T-cell (primary cell): ENCODE measurements at places on chromosomes 6 and 20.

- H3K36me3 ChIP-seq = no peaks in the 10 kb centered on the region
- no peak overlapping the region for H3K27ac ChIP-seq
These were observed 32.0 kb downstream of the ARHGAP40 start for GRCh38 chr20:38633577-38634093.

GRCh38 chr6:14232889-14233288 is 115.3 kb downstream of the CD83 start:
- peaks cover 8% of the 10 kb centered on the region for H3K27me3 ChIP-seq
- H3K36me3 ChIP-seq = no peaks in the 10 kb centered on the region
- H3K4me1 ChIP-seq = peaks cover 6% of the 10 kb centered on the region
- DNase-seq = no peak
- no peak overlapping the region for H3K4me3 ChIP-seq

DNA sequence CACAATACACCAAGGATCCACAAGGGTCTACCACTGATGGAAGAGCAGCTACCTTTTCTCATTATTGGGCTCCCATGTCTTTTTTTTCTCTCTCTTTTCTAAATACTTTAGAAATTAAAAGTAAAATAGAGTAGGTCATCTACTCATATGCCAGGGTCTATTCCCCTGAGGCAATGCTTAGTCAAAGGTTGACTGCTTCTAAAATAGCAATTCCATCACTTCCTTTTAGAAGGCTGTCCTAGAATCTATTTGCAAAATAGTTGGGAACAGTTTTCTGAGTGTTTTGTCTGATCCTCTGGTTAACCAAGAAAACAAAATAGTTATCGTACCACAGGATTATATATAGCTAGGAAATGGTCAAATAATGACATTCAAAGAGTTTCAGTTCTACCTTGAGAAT is 174.1 kb downstream of the COL21A1 start:
- no peak overlapping the region for H3K27ac ChIP-seq
- H3K27me3 ChIP-seq = no peaks in the 10 kb centered on the region

DNA sequence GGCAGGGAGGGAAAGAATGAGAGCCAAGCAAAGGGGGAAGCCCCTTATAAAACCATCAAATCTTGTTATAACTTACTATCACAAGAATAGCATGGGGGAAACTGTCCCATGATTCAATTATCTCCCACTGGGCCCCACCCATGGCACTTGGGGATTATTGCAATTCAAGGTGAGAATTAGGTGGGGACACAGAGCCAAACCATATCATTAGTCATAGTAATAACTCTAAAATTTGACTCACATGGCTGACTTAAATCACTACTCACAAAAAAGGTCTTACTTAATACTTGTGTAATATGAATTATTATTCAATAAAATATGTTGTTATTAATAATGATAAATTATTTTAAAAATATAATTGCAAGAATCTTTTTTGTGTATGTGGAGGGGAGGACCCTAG is 178.1 kb upstream of the TCF21 start:
- no peak overlapping the region for H3K27ac ChIP-seq
- no peak for DNase-seq
- no peaks in the 10 kb centered on the region for H3K4me1 ChIP-seq
- H3K36me3 ChIP-seq = no peaks in the 10 kb centered on the region
- no peak overlapping the region for H3K4me3 ChIP-seq

DNA sequence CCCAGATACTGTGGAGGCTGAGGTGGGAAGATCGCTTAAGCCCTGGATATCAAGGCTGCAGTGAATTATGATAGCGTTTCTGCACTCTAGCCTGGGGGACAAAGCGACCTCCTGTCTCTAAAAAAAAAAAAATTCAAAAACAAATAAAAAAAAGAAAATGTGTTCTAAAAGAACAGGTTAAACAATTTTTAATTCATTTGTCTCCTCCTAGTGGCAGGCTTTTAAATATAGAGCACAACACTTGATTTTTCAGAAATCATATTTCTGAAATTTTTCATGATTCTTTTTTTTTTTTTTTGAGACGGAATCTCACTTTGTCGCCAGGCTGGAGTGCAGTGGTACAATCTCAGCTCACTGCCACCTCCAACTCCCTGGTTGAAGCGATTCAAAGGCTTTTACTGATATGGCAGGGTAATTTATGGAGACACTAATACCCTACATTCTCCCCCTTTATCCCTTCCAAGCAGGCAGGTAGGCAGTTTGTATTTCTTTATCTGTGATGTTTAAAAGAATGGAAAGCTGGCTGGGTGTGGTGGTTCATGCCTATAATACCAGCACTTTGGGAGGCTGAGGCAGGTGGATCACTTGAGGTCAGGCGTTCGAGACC is 8.7 kb upstream of the GTF3C6 start:
- DNase-seq = no peak
- H3K27ac ChIP-seq = no peak overlapping the region
- no peak overlapping the region for H3K4me3 ChIP-seq

DNA sequence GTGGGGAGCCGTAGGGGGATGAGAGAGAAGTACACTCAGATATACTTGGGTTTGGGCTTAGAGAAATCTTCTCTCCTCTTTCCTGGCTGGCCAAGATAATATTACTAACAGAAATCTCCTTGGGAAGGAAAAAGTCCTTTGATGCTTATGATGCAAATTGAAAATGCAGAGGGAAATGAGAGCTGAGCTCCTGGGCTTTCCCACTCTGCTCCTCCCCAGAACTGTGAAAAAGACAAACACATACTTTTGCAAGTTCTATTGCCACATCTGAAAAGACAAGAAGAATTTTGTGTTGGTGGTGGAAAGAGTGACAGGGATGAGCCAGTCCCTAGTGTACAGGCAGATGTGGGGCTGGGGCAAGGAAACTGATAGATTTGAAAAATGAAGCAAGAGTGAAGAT is 185.9 kb downstream of the ANKRD60 start:
- no peak for DNase-seq
- H3K27ac ChIP-seq = no peak overlapping the region
- no peaks in the 10 kb centered on the region for H3K4me1 ChIP-seq
- H3K36me3 ChIP-seq = no peaks in the 10 kb centered on the region
- peaks cover 34% of the 10 kb centered on the region for H3K27me3 ChIP-seq
- no peak overlapping the region for H3K4me3 ChIP-seq

- H3K36me3 ChIP-seq = no peaks in the 10 kb centered on the region
- no peak for DNase-seq
These were observed 637.4 kb downstream of the CD109 start for GRCh38 chr6:74333406-74333805.

DNA sequence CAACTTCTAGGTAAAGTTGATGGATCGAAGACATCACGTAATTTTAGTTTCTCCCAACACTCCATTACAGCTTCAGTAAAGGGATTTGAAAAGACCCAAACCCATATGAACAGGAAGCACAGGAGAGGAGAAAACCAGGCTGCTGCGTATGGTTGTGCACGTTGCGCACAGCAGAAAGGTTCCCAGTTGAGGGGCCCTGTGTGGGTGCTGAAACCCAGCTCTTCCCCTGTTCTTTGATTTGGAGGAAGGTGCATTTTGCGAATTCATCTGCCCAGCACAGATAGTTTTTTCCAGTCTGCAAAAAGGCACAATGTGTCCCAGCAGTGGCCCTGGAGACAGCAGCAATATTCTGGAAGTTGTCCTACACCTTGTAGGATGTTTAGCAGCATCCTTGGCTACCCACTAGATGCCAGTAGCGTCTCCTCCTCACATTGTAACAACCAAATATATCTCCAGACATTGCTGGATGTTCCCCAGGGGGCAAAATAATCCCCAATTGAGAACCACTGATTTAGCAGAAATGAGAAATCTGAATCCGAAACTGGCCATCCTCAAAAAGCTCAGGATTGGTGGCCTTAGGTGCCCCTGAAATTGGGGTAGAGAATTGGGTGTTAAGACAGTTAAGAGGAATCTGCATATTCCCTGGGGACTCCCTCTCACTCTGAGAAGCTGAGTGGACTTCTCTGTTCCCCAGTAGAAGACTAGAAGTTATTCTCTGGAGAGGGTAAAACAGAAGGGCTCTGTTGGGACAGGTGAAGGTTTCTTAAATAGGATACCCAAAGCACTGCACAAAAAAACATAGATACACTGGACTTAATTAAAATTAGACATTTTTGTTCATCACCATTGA is 12.2 kb downstream of the SUN5 start:
- no peak for DNase-seq
- H3K27me3 ChIP-seq = no peaks in the 10 kb centered on the region
- peaks cover 19% of the 10 kb centered on the region for H3K4me1 ChIP-seq
- no peak overlapping the region for H3K27ac ChIP-seq

- no peak overlapping the region for H3K27ac ChIP-seq
- peaks cover 13% of the 10 kb centered on the region for H3K4me1 ChIP-seq
- H3K27me3 ChIP-seq = no peaks in the 10 kb centered on the region
- H3K36me3 ChIP-seq = no peaks in the 10 kb centered on the region
These were observed 4.9 kb upstream of the DEK start for GRCh38 chr6:18269253-18269652.

DNA sequence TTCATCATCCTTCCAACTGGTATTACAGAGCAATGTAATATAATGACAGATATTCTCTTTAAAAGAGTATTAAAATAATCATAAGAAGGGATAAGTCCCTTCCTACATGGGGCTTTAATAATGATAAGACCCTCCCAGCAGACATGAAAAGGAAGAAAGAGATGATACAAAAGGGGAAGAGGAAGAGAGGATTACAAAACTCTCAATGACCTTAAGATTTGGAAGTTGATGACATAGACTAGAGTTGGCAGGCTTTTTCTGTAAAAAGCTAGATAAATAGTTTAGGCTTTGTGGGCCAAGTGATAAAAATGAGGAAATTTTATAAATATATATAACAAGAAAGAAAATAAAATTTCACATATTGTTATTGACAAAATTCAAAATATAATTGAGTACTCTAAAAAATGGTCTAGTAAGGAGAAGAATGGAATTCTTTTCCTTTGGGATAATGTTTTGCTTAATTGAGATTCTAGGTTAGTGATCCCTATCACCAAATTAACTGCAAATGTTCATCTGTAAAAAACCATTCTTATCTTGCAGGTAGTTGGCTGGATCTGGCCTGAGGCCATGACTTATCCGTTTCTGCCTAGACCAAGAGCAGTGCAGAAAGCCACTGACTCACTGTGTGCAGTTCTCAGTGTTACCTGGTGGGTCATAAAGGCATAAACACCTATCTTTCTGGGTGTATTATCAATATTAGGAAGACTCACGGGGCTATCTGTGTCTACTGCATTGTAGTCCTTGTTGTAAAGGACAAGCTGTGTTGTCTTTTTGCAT is 11.0 kb downstream of the RIPOR2 start:
- H3K4me3 ChIP-seq = no peak overlapping the region
- H3K27ac ChIP-seq = peak overlapping the region; percentile 27
- peaks cover 56% of the 10 kb centered on the region for H3K36me3 ChIP-seq
- peaks cover 72% of the 10 kb centered on the region for H3K4me1 ChIP-seq

DNA sequence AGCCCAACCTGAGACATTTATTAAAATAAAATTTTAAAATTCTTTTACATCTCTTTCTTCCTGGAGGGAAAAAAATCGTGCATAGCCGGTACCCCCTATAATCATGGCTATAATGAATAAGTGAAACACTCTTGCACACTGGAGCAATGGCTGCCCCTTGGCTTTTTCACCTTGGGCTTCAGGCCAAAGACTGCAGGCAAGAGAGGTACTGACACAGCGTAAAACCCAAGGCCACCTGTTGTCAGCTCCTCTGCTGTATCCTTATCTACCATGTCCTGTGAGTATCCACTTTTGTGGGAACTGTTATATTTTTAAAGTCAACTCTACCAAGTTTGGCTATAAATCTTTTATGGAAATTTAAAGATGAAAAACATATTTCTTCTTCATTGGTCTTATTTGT is 23.0 kb upstream of the LY86 start:
- no peaks in the 10 kb centered on the region for H3K36me3 ChIP-seq
- H3K4me1 ChIP-seq = no peaks in the 10 kb centered on the region
- no peak overlapping the region for H3K4me3 ChIP-seq
- peaks cover 4% of the 10 kb centered on the region for H3K27me3 ChIP-seq
- no peak for DNase-seq

- H3K4me1 ChIP-seq = no peaks in the 10 kb centered on the region
- no peaks in the 10 kb centered on the region for H3K36me3 ChIP-seq
- H3K27me3 ChIP-seq = no peaks in the 10 kb centered on the region
- no peak for DNase-seq
- H3K27ac ChIP-seq = no peak overlapping the region
- H3K4me3 ChIP-seq = no peak overlapping the region
These were observed 350.4 kb downstream of the TENT5A start for GRCh38 chr6:81401970-81402690.

DNA sequence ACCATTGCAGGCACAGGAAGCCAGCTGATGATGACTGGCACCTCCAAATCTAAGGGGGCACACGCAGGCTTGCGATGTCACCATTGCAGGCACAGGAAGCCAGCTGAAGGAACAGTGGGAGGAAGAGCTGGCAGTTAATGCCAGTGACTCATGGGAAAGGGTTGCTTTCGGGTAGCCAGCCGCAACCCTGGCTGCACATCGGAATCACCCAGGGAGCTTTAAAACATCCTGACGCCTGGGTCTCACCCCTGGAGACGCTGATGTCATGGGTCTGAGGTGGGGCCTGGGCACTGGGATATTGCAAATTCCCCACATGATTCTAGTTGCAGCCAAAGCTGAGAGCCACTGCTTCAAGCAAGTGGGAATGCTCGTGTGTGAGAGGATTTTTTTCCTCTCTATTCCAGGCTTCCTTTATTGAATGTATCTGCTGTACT is 16.1 kb upstream of the CCN6 start:
- H3K4me1 ChIP-seq = peaks cover 35% of the 10 kb centered on the region
- H3K36me3 ChIP-seq = no peaks in the 10 kb centered on the region
- H3K4me3 ChIP-seq = no peak overlapping the region
- no peak overlapping the region for H3K27ac ChIP-seq
- H3K27me3 ChIP-seq = no peaks in the 10 kb centered on the region
- DNase-seq = no peak

- H3K36me3 ChIP-seq = no peaks in the 10 kb centered on the region
- H3K4me1 ChIP-seq = no peaks in the 10 kb centered on the region
- no peak overlapping the region for H3K4me3 ChIP-seq
- no peaks in the 10 kb centered on the region for H3K27me3 ChIP-seq
These were observed 254.6 kb downstream of the LY86 start for GRCh38 chr6:6843057-6843627.

GRCh38 chr6:56079751-56080540 is 167.4 kb downstream of the COL21A1 start:
- no peaks in the 10 kb centered on the region for H3K36me3 ChIP-seq
- H3K27me3 ChIP-seq = no peaks in the 10 kb centered on the region
- H3K27ac ChIP-seq = no peak overlapping the region
- DNase-seq = no peak
- H3K4me3 ChIP-seq = no peak overlapping the region

GRCh38 chr6:131013495-131013894 is 49.5 kb downstream of the EPB41L2 start:
- H3K4me3 ChIP-seq = no peak overlapping the region
- H3K36me3 ChIP-seq = no peaks in the 10 kb centered on the region
- no peaks in the 10 kb centered on the region for H3K27me3 ChIP-seq
- H3K4me1 ChIP-seq = no peaks in the 10 kb centered on the region
- no peak for DNase-seq
- no peak overlapping the region for H3K27ac ChIP-seq
